Activated T-helper 1 cell treated with anti-CD3 and anti-CD28 coated beads, Interleukin-12 subunit alpha, Interleukin-12 subunit beta, Interleukin-2, Interleukin-4 antibody, amounts not matched to agents 30 ng/mL and 10 ng/mL and 1 ng/mL, durations not matched to agents 14 hours and 24 hours and 36 hours (primary cell): ENCODE measurements at places on chromosomes 2 and 18. TPM values are rescaled to one million over a fixed set of nuclear protein-coding genes. Genes with fewer than 3 reads are reported as not detected.

DNA sequence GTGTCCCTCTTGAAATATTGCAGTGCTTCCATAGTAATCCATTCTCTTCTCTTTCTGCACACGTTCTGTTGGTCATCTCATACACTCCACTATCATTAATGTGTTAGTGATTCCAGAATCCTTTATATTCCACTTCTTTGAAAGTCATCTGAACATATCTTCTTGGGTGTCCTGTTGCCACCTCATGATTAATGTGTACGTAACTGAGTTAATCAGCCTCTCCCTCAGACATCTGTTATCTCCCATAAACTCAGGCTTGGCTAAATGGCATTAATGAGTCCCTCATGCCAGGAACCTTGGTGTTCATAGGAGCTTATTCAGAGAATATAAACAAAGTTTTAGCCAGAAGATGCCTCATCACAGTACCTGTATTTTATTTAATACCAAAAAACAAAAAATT is 126.4 kb downstream of the NCOA1 start:
- no peak for DNase-seq

GRCh38 chr2:51619961-51620360 is 588.0 kb upstream of the NRXN1 start:
- DNase-seq = no peak

GRCh38 chr2:3198119-3198518 is 179.5 kb downstream of the EIPR1 start:
- no peak for DNase-seq

GRCh38 chr2:11073776-11074175 is 81.5 kb upstream of the SLC66A3 start:
- no peak for DNase-seq

DNA sequence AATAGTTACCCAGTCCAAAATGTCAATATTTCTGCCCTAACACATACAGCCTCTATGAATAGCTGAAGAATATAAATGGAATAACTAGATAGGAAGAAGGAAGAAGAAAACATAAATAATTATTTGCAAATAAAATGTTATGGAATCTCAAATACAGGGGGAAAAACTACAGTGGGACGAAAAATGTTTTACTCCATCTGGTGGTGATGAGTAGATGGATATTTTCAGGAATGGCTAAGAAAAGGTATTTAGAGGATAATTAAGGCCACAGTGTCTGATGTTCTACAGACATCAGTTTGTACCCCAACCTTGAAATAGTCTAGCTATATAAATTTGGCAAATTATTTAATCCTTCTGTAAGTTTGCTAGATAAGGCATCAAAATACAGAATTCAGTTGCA is 178.1 kb upstream of the FSHR start:
- DNase-seq = no peak

- DNase-seq = no peak
Observed at GRCh38 chr2:191190435-191190834, 39.6 kb upstream of the STAT4 start.

- DNase-seq = no peak
Observed at GRCh38 chr18:22613058-22613690, 195.5 kb upstream of the CTAGE1 start.

- no peak for DNase-seq
Observed at GRCh38 chr2:59395119-59395518, 1154.0 kb upstream of the FANCL start.

DNA sequence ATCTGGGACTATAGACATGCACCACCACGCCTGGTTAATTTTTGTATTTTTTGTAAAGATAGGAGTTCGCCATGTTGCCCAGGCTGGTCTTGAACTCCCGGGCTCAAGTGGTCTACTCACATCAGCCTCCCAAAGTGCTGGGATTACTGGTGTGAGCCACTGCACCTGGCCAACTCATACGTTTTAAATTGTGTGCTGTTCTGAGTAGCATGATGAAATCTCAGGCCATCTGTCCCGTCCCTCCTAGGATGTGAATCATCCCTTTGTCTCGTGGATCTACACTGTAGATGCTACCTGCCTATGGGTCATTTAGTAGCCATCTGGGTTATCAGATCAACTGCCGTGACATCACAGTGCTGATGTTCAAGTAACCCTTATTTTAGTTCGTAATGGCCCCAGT is 38.5 kb upstream of the RMP24 start:
- no peak for DNase-seq

- DNase-seq = no peak
Observed at GRCh38 chr2:183063083-183063482, 15.5 kb upstream of the DUSP19 start.

- DNase-seq = no peak
Observed at GRCh38 chr2:64649013-64649484, 4.7 kb downstream of the SERTAD2 start.

DNA sequence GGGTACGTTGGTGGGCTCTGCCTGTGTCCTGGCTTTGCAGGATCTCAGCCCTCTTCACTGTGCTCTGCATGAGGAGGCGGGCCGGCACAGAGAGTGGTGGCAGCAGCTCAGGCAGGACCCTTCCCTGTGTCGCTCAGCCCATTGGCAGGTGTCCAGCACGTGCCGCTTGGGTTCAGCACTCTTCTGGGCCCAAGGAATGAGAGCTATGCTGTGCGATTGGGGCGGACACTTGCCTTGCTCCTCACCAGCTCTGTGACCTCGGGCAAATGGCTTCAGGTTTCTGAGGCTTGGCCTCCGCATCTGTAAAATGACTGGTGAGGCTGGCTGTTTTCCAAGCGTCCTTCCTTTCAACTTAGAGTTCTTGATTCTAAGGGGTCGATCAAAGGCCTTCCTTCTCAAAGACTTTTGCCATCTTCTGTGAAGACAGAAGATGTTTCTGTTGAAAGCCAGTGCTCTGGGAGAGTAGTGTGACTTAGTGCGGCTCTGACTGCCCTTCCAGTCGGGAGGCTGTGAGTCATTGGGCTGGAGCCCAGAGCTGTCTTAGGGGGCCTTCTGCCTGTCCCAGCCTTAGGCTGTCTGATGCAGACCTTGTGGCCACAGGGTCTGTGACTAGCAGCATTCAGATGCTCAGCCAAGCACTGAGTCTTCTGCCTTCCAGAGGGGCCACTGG is 35.6 kb downstream of the GLI2 start:
- DNase-seq = no peak

GRCh38 chr18:21991886-21992285 is 177.5 kb upstream of the GATA6 start:
- no peak for DNase-seq

DNA sequence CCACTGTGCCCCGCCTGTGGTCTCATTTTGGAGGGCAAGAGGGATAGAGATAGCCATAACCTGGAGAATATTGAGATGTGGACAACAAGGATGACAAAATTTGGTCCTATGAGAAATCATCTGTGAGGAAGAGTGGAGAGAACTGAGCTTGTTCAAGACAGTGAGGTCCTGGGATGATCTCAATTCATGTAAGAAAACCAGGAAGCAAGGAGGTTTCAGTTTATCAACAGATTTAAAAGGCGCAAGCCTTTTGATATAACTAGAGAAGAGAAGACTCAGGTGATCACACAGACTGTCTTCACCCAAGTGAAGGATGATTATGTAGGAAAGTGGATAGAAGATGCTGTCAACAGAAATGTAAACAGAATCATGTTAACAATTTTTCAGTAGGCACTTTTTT is 39.1 kb downstream of the PCBP1 start:
- DNase-seq = no peak

Gene AGXT
- total RNA-seq = not detected in 2 replicates

Gene RBM44
- total RNA-seq = 0.49 and 1.1 TPM in 2 replicates

Gene SEMA4C
- total RNA-seq = 18.7 and 20.6 TPM in 2 replicates

Gene ST8SIA5
- total RNA-seq = not detected in 2 replicates

Gene DYNAP
- not detected in 2 replicates for total RNA-seq

Gene ALK
- not detected in 2 replicates for total RNA-seq

Gene ZNF397
- 18.8 and 21.0 TPM in 2 replicates for total RNA-seq
